ENCODE measurements at places on chromosomes 1 and 21. TPM values are rescaled to one million over a fixed set of nuclear protein-coding genes. Genes with fewer than 3 reads are reported as not detected.

The OBSCN gene
- 40.0 TPM for total RNA-seq

The NUP210L gene
- total RNA-seq, result not detected

The RHD gene
- total RNA-seq, result not detected

DNA sequence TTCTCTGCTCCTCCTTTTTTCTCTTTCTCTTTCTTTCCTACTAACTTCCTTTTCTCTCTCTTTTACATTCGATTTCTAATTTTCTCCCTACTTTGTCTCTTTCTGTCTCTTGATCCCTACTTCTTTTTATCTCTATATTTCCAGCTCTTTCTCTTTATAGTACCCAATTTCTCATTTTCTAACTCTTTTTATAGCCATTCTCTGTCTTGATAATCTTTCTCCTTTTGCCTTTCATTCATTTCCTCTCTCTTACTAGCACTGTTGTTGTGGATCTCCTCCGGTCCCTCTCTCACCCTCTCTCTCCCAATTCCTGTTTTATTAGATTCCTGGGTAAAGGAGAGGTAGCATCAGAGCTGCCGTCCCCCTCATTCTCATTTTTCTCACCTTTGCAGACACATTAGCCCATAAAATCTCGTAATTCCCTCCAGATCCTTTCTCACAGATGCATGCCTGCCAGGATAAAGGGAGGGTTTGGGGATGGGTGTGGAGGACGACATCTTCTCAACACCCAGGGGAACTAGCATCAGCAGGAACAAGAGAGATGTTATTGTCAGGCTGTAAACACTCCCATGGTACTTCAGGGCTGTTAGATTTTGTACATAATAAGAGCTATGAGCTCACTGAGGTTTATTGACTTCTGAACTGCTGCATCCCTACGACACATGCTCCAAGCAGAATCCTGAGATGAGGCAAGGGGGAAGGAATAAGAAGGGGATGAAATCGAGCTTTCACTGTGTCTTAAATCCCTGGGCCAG lies 159.0 kb upstream of the GALNT2 start:
- peaks cover 6% of the 10 kb centered on the region for H3K27me3 ChIP-seq
- no peaks in the 10 kb centered on the region for H3K36me3 ChIP-seq
- no peak overlapping the region for H3K4me3 ChIP-seq
- H3K27ac ChIP-seq, result no peak overlapping the region
- DNase-seq, result no peak

- no peaks in the 10 kb centered on the region for H3K27me3 ChIP-seq
- no peaks in the 10 kb centered on the region for H3K4me1 ChIP-seq
- H3K4me3 ChIP-seq, result no peak overlapping the region
- H3K36me3 ChIP-seq, result no peaks in the 10 kb centered on the region
Observed at GRCh38 chr1:10908266-10908665, 104.2 kb upstream of the TARDBP start.

DNA sequence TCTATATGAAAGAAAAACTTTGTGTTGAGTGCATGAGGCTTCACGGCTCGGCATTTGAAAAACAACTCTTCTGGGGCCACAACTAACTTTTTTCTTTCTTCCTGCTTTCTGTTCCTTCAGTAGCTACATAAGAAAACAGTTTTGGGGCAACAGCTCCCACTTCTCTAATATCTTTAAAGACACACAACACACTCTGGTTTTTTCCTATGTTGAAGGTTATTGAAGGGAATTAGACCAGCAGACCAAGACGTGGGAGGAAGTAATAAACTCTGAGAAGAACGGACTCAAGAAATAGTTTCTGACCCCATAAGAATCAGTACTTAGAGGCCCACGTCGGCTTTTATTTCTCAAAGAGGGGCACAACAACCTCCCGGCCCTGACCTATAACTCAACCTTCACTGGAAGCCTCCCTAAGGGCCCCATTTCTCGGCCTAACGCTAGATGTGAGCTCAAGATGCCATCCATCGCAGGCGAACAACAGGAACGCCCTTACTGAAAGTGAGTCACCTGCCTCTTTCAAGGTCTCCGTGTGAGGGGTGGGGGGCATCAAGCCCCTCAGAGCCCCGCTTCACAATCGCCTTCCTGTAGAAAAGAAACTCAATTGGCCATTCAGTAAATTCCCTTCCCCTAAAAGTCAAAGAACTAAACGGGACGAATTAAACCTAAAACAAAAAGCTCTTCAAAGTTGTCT lies 844 bp downstream of the ZMYM6 start:
- H3K4me3 ChIP-seq, result peak overlapping the region; percentile 74
- no peak for DNase-seq
- H3K4me1 ChIP-seq, result peaks cover 6% of the 10 kb centered on the region
- H3K36me3 ChIP-seq, result no peaks in the 10 kb centered on the region
- H3K27me3 ChIP-seq, result no peaks in the 10 kb centered on the region

- no peaks in the 10 kb centered on the region for H3K4me1 ChIP-seq
- H3K27ac ChIP-seq, result peak overlapping the region; percentile 6
- H3K36me3 ChIP-seq, result no peaks in the 10 kb centered on the region
Observed at GRCh38 chr1:233242827-233243483, 52.6 kb downstream of the PCNX2 start.

DNA sequence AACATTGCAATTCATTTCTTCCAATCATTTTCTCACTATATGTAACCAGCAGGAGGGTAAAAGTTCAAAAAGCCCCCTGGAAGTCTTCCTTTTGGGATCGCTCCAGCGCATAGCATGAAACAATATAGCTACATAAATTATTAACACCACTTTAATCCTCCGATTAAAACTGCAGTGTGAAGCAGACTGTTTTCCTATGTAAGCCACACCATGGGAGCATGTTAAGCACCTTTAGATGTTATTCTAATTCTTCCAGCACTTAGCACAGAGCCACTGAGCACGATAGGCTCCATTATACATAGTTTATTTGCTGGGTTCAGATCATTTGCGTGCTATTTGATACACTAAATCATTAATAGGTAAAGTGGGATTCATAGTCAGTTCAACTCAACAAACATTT lies 18.4 kb upstream of the GADD45A start:
- no peak overlapping the region for H3K27ac ChIP-seq
- no peaks in the 10 kb centered on the region for H3K36me3 ChIP-seq
- no peak for DNase-seq
- no peak overlapping the region for H3K4me3 ChIP-seq

DNA sequence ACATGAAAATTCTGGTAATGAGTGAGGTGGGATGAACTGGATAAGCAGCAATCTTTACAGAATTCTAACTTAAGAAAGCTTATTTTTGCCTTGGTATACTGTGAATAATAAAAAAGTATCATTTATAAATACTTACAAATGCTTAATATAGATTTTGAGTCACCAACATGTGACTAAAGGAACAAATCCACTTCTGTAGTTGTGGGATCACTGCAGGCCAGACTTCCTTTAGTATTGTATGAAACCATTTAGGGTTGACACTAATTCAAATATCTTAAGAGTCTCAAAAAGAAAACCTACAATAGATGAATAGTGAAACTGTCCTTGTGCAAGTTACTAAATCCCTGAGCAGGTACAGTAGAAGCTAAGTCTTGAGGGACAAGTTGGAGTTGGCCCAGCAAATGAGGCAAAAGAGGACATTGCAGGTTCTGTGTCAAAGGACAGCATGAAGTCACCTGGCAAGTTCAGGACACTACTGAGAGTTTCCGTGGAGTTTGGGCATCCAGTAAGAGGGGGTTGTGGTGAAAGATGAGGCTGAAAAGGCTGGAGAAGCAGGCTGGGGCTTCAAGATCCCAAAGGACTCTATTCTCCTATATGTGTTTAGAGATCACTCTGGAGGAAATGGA lies 5.9 kb upstream of the THEM4 start:
- DNase-seq, result no peak
- no peak overlapping the region for H3K4me3 ChIP-seq
- H3K36me3 ChIP-seq, result no peaks in the 10 kb centered on the region
- H3K4me1 ChIP-seq, result no peaks in the 10 kb centered on the region

GRCh38 chr1:48493970-48494769 lies 22.2 kb upstream of the SPATA6 start:
- no peaks in the 10 kb centered on the region for H3K27me3 ChIP-seq
- no peaks in the 10 kb centered on the region for H3K4me1 ChIP-seq
- no peak for DNase-seq
- H3K4me3 ChIP-seq, result no peak overlapping the region
- no peaks in the 10 kb centered on the region for H3K36me3 ChIP-seq

All from breast epithelium (tissue), 4 donors.